NCI-H2081 (cell line): ENCODE measurements at places on chromosomes 11 and 22.

GRCh38 chr11:11073996-11074395 lies 216.1 kb upstream of the ZBED5 start:
- no peak for DNase-seq

DNA sequence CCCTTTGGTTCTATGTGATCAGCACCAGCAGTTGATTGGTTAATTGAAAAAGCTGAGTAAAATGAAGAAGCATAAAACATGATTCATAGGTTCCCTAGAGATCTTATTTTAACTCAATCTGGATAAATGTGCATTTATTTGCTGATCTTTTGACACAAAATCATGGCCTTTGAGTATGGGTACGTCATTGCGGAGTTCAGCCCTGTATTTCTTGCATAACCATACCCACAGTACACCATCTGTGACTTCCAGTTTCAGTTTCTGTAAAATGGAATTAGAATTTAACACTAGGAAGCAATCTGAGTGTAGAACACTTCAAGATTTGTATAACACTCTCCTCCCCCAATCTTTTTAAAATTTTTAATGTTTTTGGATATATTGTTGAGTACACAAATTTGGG lies 358.2 kb downstream of the DDX10 start:
- DNase-seq = no peak

DNA sequence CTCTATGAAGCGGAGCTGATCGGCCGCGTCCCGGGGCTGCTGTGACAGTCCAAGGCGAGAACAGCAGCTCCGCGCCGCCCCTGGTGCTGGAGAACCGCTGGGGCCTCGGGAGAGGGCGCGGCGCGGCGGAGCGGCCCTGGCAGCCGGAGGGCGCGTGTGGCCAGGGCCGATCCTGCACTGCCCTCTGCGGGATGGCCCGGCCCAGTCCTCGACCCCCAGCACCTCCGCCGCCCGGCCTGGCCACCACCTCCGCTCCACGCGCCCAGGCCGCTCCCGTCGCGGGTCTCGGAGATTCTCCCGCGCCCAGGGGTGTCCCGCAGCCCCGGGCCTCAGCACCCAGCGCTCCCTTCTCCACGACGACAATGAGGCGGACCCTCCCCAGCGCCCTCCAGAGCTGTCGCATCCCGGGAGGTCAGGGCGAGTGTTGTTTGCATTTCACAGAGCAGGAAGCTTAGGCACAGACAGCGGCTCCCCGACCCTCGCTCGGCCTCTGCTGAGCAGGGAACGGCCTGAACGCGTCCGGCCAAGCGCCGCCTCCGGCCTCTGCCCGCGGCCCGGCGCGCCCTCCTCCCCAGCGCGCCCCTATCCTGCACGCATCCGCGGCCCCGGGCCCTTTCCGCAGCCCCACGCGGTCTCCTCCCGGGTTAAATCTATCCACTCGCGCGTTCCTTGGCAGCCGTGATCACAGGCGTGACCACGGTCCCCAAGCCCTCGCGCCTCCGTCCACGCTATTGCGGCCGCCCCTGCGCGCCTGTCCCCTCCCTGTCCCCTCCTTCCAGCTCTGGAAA lies 109.7 kb downstream of the WNT7B start:
- DNase-seq = no peak

- peak; percentile 36 for DNase-seq
These were observed 12.9 kb downstream of the TSPAN32 start for GRCh38 chr11:2314525-2315394.

- DNase-seq = no peak
These were observed 24.9 kb downstream of the CD44 start for GRCh38 chr11:35163702-35164496.
